ENCODE measurements at places on chromosomes 11 and 22.

- H3K36me3 ChIP-seq = no peaks in the 10 kb centered on the region
- peaks cover 33% of the 10 kb centered on the region for H3K4me1 ChIP-seq
- DNase-seq = no peak
- peak overlapping the region; percentile 71 for H3K27ac ChIP-seq
- no peaks in the 10 kb centered on the region for H3K27me3 ChIP-seq
Observed at GRCh38 chr11:67310246-67311050, 7.1 kb downstream of the SSH3 start.

DNA sequence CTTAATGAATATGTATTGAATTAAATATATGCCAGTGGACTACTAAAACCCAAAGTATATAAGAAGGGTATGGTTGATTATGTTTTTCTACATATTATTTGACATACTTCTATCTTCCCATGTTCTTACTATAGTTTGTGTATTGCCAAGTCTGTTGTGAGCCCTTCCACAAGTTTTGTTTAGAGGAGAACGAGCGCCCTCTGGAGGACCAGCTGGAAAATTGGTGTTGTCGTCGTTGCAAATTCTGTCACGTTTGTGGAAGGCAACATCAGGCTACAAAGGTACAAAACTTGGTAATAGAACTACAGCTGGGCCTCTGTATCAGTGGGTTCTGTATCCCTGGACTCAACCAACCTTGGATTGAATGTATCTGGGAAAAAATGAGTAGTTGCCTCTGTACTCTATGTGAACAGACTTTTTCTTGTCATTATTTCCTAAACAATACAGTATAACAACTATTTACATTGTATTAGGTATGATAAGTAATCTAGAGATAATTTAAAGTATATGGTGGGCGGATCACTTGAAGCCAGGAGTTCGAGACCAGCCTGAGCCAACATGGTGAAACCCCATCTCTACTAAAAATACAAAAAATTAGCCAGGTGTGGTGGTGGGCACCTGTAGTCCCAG, 38.7 kb upstream of the TTC36 start:
- no peak overlapping the region for H3K4me3 ChIP-seq
- H3K27ac ChIP-seq = peak overlapping the region; percentile 1
- peak; percentile 87 for DNase-seq
- no peaks in the 10 kb centered on the region for H3K27me3 ChIP-seq
- H3K36me3 ChIP-seq = peaks cover 52% of the 10 kb centered on the region

DNA sequence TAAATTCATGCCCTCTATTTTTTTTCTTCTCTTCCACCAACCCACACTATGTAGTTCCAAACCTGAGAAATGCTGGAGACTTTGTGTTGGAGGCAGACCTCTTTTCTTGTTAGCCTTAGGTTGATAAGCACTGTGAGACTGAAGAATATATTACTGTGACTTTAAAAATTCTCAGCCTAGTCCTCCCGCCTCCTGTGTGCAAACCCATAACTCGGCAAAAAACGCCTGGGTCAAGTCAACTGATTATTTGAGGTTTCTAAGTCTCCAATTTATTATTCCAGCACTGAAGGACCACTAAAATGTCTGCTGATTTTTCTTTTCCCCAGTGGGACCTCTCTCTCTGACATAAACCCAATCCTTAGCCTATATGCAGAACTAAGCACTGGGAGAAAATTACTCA, 1946.0 kb upstream of the RAG2 start:
- no peak overlapping the region for H3K27ac ChIP-seq
- H3K36me3 ChIP-seq = no peaks in the 10 kb centered on the region
- H3K4me3 ChIP-seq = no peak overlapping the region
- no peaks in the 10 kb centered on the region for H3K4me1 ChIP-seq
- DNase-seq = no peak

- no peak overlapping the region for H3K4me3 ChIP-seq
- DNase-seq = no peak
- H3K27ac ChIP-seq = no peak overlapping the region
- H3K27me3 ChIP-seq = no peaks in the 10 kb centered on the region
- H3K36me3 ChIP-seq = peaks cover 10% of the 10 kb centered on the region
Observed at GRCh38 chr22:38135133-38135706, 24.7 kb upstream of the BAIAP2L2 start.

- no peaks in the 10 kb centered on the region for H3K4me1 ChIP-seq
- H3K36me3 ChIP-seq = no peaks in the 10 kb centered on the region
- H3K27me3 ChIP-seq = no peaks in the 10 kb centered on the region
- H3K27ac ChIP-seq = no peak overlapping the region
Observed at GRCh38 chr11:105937331-105937730, 84.7 kb downstream of the MSANTD4 start.

DNA sequence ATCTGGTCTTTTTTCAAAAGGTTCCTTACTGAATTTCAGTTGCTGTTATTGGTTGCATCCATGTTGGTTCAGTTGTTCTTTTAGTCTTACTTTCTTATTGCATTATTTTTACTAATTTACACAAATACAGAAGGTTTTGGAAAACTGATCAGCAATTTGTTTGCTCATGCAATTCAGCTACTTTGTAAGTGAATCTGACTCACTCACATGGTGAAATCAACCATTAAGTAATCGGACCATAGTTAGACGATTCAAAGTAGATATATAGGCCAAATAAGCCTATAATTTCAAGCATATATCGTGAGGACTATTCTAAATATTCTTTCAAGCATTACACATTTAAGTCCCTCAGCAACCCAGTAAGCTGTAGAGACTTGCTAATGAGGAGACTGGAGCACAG, 41.7 kb downstream of the CCDC83 start:
- no peak overlapping the region for H3K4me3 ChIP-seq
- H3K4me1 ChIP-seq = no peaks in the 10 kb centered on the region
- no peak for DNase-seq

- H3K36me3 ChIP-seq = no peaks in the 10 kb centered on the region
- H3K27me3 ChIP-seq = no peaks in the 10 kb centered on the region
- no peak overlapping the region for H3K27ac ChIP-seq
Observed at GRCh38 chr11:116332391-116332790, 440.4 kb downstream of the BUD13 start.

DNA sequence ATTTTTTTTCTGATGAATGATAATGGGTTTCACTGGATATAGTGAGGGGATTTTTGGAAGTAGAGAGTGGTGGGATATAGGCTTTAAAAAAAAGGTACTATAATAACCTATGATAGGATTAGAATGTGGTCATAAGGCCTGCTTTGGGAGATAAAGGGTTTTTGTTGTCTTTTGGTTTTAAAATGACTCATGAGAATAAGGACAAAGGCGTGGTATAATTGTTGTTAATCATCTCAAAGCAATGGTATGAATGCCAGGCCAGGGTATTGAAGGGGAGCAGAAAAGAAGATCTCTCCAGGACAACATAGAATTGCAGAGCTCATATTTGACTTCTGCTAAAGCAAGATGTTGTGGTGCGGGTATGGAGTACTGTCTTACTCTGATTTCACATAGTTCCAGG, 579.4 kb downstream of the JRKL start:
- H3K27me3 ChIP-seq = no peaks in the 10 kb centered on the region
- no peak overlapping the region for H3K4me3 ChIP-seq
- H3K36me3 ChIP-seq = no peaks in the 10 kb centered on the region
- no peaks in the 10 kb centered on the region for H3K4me1 ChIP-seq
- no peak overlapping the region for H3K27ac ChIP-seq

DNA sequence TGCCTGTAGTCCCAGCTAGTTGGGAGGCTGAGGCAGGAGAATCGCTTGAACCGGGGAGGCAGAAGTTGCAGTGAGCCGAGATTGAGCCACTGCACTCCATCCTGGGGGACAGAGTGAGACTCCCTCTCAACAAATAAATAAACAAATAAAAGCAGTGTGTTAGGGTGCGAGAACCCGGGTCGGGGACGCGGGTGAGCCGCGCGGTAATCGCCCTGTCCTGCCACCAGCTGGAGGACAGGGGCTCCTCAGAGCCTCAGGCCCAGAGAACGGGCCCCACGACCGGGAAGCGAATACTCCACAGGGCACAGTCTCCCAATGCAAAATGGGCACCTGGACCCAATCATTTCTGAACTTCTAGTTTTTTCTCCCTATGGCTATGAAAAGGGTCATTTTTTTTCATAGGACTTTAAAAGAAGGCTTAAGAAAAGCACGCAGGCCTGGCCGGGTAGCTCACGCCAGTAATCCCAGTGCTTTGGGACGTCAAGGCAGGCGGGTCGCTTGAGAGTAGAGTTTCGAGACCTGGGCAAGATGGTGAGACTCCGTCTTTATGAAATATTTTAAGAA, 744 bp upstream of the MCM5 start:
- H3K27me3 ChIP-seq = no peaks in the 10 kb centered on the region
- H3K27ac ChIP-seq = peak overlapping the region; percentile 99
- no peak for DNase-seq
- peaks cover 43% of the 10 kb centered on the region for H3K4me1 ChIP-seq
- peak overlapping the region; percentile 97 for H3K4me3 ChIP-seq

- H3K27me3 ChIP-seq = peaks cover 55% of the 10 kb centered on the region
- DNase-seq = no peak
- H3K27ac ChIP-seq = no peak within 1 kb of the TSS
- H3K4me1 ChIP-seq = peaks cover 2% of the 10 kb centered on the region
- H3K4me3 ChIP-seq = no peak within 1 kb of the TSS
Observed at GRCh38 chr22:32801537-32802236, at the start of gene TIMP3. TIMP3 (plus strand) TSS chr22:32801705; CDS start chr22:32802002, 297 bp downstream.

- H3K4me1 ChIP-seq = no peaks in the 10 kb centered on the region
- no peak overlapping the region for H3K27ac ChIP-seq
- no peak for DNase-seq
Observed at GRCh38 chr22:28977060-28977459, 84.6 kb downstream of the C22orf31 start.

GRCh38 chr11:119262668-119263351, 54.1 kb downstream of the MCAM start:
- H3K27me3 ChIP-seq = no peaks in the 10 kb centered on the region
- peak; percentile 19 for DNase-seq
- H3K4me1 ChIP-seq = peaks cover 50% of the 10 kb centered on the region
- H3K36me3 ChIP-seq = peaks cover 15% of the 10 kb centered on the region
- H3K4me3 ChIP-seq = no peak overlapping the region
